ENCODE measurements at places on chromosomes 1 and 21. TPM values are rescaled to one million over a fixed set of nuclear protein-coding genes. Genes with fewer than 3 reads are reported as not detected.

- H3K4me3 ChIP-seq, result peak overlapping the region; percentile 75
- peaks cover 21% of the 10 kb centered on the region for H3K4me1 ChIP-seq
- no peaks in the 10 kb centered on the region for H3K36me3 ChIP-seq
- peak; percentile 94 for DNase-seq
- H3K27ac ChIP-seq, result peak overlapping the region; percentile 97
These were observed 775 bp upstream of the AIM2 start for GRCh38 chr1:159077120-159077961.

NBL1 gene
- total RNA-seq, result 40.1 TPM

TAF13 gene
- 24.6 TPM for total RNA-seq

CORT gene
- not detected for total RNA-seq

DNA sequence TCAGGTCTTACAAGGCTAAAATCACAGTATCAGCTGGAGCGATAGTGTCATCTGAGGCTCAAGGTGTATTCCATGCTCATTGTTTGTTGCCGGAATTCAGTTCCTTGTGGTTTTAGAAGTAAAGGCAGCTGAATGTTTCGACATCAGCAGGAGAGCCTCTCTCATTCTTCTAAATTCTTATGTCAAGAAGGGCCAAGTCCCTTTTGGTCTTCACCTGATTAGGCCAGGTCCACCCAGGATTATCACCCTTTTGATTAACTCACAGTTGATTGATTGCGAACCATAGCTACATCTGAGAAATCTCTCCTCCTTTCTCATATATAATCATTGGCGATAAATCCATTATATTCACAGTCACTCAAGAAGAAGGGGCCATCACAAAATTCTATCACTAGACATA is 806.7 kb upstream of the PRMT6 start:
- H3K27me3 ChIP-seq, result no peaks in the 10 kb centered on the region
- H3K4me1 ChIP-seq, result no peaks in the 10 kb centered on the region
- H3K27ac ChIP-seq, result no peak overlapping the region
- H3K36me3 ChIP-seq, result no peaks in the 10 kb centered on the region
- no peak for DNase-seq

DNA sequence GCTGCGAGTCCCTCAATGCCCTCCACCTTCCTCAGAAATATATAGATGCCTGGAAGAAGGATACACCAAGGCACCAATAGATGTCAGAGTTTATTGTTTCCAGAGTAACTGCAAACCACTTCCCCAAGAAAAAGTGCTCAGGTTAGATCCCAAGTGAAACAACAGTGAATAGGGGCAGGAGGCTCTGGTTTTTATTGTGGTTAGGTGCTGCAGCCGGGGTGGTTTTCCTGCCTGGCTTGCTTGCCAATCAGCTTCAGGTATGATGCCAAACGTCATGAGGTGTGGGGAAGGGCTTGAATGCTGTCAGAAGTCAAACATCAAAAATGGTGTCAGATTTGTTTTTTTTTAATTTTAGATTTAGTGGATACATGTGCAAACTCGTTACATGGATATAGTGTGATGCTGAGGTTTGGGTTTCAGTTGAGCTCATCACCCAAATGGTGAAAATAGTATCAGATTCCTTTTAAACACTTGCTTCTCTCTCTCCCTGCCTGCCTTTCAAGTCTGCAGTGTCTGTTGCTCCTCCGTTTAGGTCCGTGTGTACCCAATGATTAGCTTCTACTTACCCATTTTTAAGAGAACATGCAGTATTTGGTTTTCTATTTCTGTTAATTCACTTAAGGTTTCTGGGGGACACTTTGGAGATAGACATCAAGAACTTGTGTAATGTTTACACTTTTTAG is 1317.0 kb downstream of the MRPL39 start:
- peak overlapping the region; percentile 73 for H3K27ac ChIP-seq
- peak overlapping the region; percentile 69 for H3K4me3 ChIP-seq
- H3K27me3 ChIP-seq, result no peaks in the 10 kb centered on the region
- DNase-seq, result peak; percentile 84

ERICH3 gene
- not detected for total RNA-seq

DNA sequence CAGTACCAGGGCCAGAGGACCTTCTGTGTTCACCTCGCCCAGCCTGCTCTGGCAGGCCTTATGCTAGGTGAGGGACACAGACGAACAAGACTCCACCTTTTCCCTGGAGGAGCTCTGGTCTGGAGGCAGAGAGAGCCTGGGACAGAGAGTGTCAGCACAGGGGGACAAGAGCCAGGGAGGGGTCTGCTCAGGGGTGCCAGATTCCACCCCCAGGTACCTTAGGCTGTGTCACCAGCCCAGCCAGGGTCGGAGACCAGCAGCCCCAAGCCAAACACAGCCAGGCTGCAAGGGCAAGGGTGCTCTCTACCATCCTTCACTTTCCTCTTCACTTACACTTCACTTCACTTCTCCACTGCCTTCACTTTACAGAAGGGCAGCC is 4.3 kb upstream of the LRP8 start:
- DNase-seq, result no peak
- H3K36me3 ChIP-seq, result peaks cover 16% of the 10 kb centered on the region
- H3K4me1 ChIP-seq, result peaks cover 34% of the 10 kb centered on the region
- no peak overlapping the region for H3K27ac ChIP-seq
- H3K4me3 ChIP-seq, result no peak overlapping the region

GRCh38 chr1:198106011-198106410 is 50.8 kb upstream of the NEK7 start:
- H3K27ac ChIP-seq, result no peak overlapping the region
- H3K4me1 ChIP-seq, result peaks cover 23% of the 10 kb centered on the region
- no peak for DNase-seq
- no peaks in the 10 kb centered on the region for H3K27me3 ChIP-seq

GRCh38 chr1:116871779-116872146 is 38.0 kb upstream of the PTGFRN start:
- H3K4me1 ChIP-seq, result peaks cover 19% of the 10 kb centered on the region
- H3K27me3 ChIP-seq, result peaks cover 2% of the 10 kb centered on the region
- no peak overlapping the region for H3K4me3 ChIP-seq

DNA sequence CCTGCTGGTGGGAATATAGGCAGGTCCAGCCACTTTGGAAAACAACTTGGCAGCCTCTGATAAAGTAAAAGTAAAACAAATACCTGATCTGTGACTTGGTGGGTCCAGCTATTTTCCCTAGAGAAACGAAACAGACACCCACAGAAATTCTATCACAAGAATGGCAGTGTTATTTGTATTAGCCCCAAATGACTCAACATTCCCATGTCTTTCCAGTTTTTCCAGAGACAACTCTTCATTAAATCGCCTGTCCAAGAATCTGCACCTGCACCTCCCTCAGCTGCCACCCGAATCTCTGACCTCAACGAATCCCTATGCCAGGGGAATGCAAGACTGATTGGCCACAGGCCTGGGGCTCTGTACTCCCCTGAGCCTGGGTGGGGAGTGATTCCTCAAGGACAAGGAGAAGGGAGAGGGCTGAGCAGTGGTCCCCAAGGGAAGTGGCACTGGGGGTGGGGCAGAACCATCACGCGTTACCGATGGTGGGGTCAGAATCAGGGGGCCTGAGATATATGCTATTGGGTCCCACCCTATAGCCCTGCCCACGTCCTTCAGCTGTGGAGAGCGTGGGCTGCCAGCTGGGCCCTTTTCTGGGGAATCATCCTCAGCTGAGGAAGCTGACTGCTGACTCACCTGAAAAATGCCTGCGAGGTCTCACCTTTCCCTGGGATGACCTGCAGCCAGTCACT is 553.0 kb downstream of the PTPRU start:
- H3K27me3 ChIP-seq, result no peaks in the 10 kb centered on the region
- H3K4me1 ChIP-seq, result no peaks in the 10 kb centered on the region
- no peak overlapping the region for H3K4me3 ChIP-seq
- no peak overlapping the region for H3K27ac ChIP-seq
- peak; percentile 13 for DNase-seq
- no peaks in the 10 kb centered on the region for H3K36me3 ChIP-seq

DNA sequence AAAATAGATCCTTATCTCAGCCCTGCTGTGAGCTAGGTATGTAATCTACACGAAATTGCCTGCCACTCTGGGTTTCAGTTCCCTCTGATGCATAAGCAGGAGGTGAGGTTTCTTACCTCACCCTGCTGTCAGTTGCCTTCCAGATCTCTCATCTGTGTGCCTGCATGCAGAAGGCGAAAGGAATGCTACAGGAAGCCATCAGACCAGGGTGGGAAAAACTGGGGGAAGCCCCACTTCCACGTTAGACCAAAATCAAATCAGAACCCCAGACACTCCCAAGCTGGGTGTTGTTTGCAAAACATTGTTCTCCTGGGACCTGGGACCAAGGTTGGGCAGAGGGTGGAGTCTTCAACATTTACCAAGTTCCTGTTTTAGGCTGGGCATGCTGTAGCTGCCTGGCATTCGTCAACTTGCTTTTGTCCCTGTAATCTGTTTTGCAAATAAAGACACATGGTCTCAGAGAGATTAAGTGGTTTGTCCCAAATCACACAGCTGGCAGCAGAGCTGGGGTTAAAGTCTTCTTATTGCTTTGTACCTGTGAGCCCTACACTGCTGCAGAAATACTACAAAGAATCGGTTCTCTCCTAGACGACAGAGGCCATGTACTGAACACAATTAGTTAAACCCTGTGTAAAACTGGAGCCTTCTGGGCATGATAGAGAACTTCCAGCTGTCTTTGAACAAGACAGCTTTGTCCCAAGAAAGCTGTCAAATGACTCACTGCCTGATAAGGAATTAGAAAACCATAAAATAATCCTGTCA is 389.7 kb upstream of the RUNX1 start:
- no peak overlapping the region for H3K4me3 ChIP-seq
- peaks cover 9% of the 10 kb centered on the region for H3K27me3 ChIP-seq
- peak; percentile 35 for DNase-seq

DNA sequence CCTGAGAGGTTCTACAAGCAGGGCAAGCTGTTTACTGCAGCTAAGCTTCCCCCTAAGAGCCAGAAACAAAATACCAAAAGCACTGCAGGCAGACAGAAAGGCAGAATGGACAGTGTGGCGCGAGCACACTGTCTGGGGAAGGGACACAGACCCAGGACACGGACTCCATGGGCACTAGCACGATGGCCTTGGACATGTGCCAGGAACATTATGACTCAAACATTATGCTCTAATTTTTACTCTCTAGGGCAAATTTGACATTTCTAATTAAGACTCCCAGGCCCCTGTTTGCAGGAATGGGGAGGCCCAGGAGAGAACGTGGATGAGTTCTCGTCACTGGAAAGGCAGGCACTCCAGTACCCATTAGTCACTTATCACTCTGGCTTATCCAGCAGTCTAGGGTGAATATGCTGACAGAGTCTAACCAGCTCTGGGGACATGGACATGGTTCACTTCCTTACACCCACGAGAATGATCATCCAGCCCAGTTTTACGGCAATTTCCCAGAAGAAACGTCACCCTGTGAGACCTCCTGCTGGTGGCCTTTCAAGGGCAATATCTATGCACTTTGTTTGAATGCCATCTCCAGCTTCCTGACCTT is 45.1 kb downstream of the CAPN8 start:
- no peak for DNase-seq
- H3K4me1 ChIP-seq, result no peaks in the 10 kb centered on the region
- no peaks in the 10 kb centered on the region for H3K36me3 ChIP-seq
- no peak overlapping the region for H3K27ac ChIP-seq

GRCh38 chr1:23625929-23626535 is 65.6 kb upstream of the RPL11 start:
- DNase-seq, result no peak
- no peaks in the 10 kb centered on the region for H3K36me3 ChIP-seq
- H3K27ac ChIP-seq, result no peak overlapping the region
- H3K4me3 ChIP-seq, result no peak overlapping the region
- peaks cover 49% of the 10 kb centered on the region for H3K4me1 ChIP-seq
- H3K27me3 ChIP-seq, result no peaks in the 10 kb centered on the region

DNA sequence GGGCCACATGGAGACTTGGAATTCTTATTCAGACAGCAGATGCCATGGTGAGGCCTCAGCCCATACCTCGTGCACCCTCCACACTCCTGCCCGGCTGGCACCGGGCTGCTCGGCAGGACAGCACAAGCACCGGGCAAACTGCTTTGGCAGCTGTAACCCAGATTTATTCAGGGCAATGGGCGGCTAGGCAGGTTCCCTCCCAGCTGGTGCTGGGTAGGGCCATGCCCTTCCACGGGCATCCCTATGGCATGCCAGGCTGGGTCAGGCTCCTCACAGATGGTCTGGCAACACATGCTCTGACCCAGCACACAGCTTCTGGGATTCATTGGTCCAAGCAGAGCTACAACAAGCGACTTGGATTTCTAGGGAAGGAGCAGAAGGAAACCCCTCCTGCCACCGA is 53.4 kb downstream of the ATP1A1 start:
- H3K27ac ChIP-seq, result no peak overlapping the region
- DNase-seq, result peak; percentile 6
- no peaks in the 10 kb centered on the region for H3K36me3 ChIP-seq

CNIH3 gene
- 2.5 TPM for total RNA-seq

GRCh38 chr1:201375169-201375568 is 2.3 kb downstream of the TNNT2 start:
- no peak overlapping the region for H3K4me3 ChIP-seq
- H3K36me3 ChIP-seq, result no peaks in the 10 kb centered on the region
- no peaks in the 10 kb centered on the region for H3K4me1 ChIP-seq
- no peak for DNase-seq
- no peak overlapping the region for H3K27ac ChIP-seq

DNA sequence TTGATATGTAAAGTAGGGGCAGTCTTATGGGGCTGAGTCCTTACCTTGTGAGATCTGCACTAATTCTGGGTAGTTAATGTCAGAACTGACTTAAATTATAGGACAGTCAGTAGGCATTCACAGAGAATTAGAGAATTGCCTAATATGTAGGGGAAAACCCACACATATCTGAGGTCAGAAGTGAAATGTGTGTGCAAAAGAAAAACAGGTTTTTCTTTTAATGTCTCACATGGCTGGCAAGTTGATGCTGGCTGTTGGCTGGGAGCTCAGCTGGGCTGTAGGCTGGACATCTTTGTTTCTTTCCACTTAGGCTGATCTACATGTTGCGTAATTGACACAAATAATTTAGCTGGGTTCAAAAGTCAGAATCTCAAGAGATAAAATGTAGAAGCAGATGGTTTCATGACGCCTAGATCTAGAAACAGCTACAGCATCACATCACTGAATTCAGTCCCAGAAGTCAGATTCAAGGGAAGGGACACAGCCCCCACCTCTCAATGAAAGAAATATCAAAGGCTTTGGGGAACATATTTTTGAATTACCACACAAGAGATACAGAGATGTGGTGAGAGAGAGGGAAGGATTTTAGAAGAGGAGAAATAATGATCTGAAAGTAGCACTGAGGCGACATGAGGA is 98.9 kb downstream of the TNFSF18 start:
- DNase-seq, result no peak
- H3K4me1 ChIP-seq, result peaks cover 26% of the 10 kb centered on the region
- no peak overlapping the region for H3K4me3 ChIP-seq
- H3K27me3 ChIP-seq, result peaks cover 4% of the 10 kb centered on the region
- no peaks in the 10 kb centered on the region for H3K36me3 ChIP-seq

C1orf87 gene
- not detected for total RNA-seq

- H3K4me1 ChIP-seq, result no peaks in the 10 kb centered on the region
- no peak overlapping the region for H3K27ac ChIP-seq
- no peaks in the 10 kb centered on the region for H3K36me3 ChIP-seq
- peaks cover 9% of the 10 kb centered on the region for H3K27me3 ChIP-seq
These were observed 40.1 kb downstream of the CAMK2N1 start for GRCh38 chr1:20445956-20446355.

- H3K27me3 ChIP-seq, result no peaks in the 10 kb centered on the region
- peak overlapping the region; percentile 55 for H3K4me3 ChIP-seq
- DNase-seq, result no peak
- peaks cover 60% of the 10 kb centered on the region for H3K36me3 ChIP-seq
- peak overlapping the region; percentile 69 for H3K27ac ChIP-seq
- H3K4me1 ChIP-seq, result peaks cover 71% of the 10 kb centered on the region
These were observed 16.8 kb downstream of the PTPRC start for GRCh38 chr1:198655459-198656121.
